ENCODE measurements at places on chromosomes 1 and 21.

DNA sequence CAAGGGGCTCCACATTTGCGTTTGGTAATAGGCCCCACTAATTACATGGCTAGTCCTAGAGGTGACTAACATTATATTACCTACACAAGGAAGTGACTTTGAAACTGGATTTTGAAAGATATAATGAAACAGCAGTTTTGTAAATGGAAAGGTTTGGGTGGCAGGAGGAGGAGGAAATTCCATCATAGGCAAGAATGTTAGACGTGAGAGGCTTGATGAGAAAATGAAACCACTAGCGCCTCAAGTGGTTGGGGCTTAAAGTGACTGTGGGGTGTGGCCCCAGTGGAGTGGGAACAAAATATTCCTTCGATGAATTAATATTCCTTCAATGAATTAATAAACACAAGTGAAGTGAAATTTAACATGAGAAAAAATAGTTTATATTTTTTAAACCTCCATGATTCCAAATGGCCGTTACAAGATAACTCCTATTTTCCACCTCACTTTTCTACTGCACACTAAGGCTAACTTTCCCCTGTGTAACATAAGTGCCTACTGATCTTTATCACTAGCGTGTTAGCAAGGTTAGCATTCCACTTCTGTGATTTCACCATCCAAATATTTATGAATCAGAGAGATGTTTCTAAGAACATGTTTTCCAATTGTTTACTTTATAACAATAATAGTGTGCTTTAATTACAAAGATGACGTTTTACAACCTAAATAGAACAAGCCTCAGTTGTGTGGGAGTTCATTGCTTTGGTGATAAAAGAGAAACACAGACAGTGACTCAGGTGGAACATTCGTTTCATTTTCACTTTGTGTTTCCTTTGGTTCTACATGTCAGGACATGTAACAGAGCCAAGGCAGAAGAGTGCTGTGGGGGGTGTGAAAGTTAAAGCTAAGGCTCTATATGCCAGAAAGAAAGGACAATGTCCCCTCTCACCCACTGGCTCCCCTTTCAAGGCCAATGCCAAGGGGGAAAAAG, 12.5 kb upstream of the ATF3 start:
- DNase-seq, result peak; percentile 52

DNA sequence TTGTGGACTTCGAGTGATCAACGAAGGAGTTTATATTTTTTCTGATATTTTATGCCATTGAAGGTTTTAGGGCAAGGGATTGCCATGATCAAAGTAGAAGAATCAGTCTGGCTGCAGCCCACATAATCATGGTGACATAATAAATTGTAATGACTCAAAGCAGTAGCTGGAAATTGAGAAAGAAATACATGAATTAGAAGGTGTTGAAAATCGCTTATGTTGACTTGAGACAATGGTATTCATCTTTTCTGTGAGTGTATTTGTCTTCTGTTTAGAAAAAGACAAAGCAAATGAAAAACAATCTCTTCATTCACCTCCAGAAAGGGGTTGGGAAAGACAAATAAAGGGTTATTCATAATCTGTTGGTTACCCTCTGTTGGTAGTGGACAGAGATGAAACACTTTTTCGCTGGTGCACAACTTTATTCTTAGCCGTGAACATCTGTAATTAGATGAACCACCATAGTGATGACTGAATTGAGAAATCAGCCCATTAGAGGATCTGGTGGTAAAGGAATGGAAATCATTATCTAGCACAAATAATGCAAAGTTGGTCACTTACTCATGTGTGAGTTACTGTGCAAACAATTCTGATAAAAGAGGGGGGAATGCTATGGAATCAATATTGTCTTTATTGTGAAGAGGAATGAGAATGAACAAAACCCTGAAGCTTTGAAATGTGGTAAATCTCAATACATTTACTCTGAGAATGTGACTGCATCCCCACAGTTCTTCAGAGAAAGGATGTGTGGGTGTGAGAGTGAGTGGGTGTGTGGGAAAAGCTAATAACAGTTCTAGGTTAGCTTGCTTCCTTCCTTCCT, 121.8 kb downstream of the NTNG1 start:
- DNase-seq, result no peak

- DNase-seq, result no peak
These were observed 8.0 kb downstream of the RNF187 start for GRCh38 chr1:228494970-228495853.

DNA sequence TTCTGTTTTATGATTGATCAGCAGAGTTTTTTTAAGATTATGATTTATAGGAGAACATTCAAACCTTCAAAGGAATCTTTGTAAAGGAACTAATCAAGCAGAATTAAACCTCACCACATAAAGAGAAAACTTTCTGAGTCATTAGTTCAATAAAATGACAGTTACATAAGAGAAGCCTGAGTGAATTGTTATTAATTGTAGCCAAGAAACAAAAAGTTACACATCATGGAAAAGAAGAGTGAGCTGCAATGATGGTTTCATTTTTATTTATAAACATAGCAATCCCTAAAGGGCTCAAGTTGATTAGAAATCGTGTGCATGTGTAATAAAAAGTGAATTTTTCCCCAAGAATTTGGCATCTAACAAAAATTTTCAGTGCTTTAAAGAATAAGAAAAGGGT, 731.4 kb downstream of the LTN1 start:
- no peak for DNase-seq

DNA sequence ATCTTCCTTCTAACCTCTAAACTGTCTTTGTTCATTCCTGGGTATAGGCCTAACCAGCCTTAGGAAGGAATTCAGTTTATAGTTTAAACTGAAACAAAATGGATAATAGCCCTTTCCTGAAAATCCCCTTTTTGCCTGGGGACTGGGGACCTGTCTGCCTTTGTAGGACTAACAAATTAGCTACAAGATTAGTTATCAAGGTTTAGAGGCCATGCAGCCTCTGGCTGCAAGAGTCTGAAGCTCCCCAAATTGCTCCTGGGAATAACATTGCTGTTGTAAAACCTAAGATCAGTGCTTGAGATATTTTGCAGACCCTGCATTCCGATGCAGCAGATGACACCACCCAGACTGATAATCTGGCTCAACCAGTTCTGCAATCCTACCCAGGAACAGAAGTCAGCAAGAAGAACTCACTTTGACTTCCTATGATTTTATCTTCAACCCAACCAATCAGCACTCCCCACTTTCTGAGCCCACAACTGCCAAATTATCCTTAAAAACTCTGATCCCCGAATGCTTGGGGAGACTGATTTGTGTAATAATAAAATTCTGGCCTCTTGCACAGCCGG, 96.6 kb upstream of the ETV3 start:
- DNase-seq, result no peak

- no peak for DNase-seq
These were observed 151.3 kb downstream of the ETS2 start for GRCh38 chr21:38956856-38957571.

DNA sequence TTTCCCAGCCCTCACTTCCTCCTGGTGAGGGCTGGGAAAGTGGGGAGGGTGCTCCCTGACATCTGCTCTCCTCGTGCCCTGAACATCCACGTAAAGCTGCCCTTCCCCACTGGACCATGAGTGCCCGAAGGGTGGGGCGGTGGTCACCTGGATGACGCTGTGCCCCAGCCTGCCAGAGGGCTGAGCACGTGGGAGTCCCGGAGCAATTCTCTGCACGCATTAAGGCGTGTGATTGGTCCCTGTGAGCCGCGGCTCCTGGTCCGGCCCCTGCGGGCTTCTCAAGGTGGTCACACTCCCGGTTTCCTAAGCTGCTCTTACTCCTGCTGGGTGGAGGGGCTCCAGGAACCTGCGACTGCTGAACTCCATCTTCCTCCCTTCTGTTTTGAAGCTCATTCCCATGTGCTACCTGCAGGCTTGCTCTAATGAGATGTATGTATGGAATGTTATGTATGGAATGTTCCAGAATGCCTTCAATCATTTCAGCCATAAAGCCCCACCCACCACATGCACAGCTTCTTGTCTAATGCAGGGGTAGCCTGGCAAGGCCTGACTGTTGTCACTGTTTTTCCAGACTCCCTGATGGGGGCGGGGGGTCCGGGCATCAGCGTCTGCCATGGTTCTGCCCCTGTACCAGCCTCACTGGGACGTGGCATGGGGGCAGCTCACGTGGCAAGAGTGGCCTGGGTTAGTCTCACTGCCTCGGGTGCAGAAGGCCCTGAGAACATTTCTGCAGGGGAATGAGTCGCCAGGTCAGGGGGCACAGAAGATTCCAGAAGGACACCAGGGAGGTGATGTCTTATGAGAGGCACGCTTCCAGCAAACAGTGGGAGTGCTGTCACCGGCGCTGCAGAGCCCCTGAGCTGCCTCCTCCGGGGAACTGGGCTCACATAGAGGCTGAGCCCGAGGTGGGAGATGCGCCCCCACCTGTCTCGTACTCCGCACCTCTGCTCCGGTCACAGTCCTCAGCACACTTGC, 19.4 kb downstream of the KRTAP10-1 start:
- no peak for DNase-seq

DNA sequence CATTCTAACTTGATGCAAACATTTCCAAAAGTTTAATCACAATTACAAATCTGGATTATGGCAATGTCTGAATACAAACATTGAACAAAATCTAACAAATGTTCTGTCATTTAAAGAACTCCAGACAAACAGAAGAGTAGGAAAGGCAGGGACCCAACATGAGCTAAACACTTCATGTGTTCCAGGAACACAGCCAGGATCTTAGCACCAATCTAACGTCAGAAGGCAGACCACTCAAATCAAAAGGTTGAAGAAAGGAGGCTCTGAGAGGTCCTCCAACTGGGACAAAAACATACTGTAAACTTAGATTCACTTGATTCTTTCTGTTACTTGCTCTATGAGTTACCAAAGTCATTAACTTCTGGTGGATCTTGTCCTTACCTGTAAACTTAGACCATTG, 374.0 kb downstream of the NEGR1 start:
- no peak for DNase-seq

- DNase-seq, result no peak
These were observed 14.1 kb upstream of the A3GALT2 start for GRCh38 chr1:33335020-33335419.

DNA sequence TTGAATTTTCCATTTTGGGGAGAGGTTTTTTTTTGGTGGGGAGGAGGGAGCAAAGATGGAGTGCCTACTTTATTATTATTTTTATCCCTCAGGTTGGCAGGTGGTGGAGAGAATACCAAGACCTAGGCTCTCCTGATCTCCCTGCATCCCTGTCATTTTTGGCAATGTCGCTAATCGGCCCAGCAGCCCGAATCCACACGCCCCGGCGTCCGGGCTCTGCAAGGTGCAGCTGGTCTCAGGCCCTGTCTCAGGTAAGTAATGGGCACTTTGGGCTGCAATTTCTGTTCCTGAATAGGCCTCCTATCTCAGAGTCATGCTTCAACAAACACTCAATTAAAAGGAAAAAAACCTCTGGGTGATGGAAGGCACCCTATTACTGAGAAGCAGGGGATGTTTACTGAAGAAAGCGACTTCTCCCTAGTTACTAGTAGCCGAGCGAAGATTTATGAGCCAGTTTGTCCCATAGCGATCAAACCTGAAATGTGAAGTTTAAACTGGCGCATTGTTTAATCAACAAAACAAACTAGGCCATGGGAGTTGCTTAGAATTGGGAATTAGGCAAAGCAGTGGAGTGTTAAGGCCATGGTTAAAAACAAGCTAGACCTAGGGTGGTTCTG, 137.8 kb downstream of the RWDD3 start:
- no peak for DNase-seq

- no peak for DNase-seq
These were observed 54.6 kb downstream of the STXBP3 start for GRCh38 chr1:108801101-108801500.

DNA sequence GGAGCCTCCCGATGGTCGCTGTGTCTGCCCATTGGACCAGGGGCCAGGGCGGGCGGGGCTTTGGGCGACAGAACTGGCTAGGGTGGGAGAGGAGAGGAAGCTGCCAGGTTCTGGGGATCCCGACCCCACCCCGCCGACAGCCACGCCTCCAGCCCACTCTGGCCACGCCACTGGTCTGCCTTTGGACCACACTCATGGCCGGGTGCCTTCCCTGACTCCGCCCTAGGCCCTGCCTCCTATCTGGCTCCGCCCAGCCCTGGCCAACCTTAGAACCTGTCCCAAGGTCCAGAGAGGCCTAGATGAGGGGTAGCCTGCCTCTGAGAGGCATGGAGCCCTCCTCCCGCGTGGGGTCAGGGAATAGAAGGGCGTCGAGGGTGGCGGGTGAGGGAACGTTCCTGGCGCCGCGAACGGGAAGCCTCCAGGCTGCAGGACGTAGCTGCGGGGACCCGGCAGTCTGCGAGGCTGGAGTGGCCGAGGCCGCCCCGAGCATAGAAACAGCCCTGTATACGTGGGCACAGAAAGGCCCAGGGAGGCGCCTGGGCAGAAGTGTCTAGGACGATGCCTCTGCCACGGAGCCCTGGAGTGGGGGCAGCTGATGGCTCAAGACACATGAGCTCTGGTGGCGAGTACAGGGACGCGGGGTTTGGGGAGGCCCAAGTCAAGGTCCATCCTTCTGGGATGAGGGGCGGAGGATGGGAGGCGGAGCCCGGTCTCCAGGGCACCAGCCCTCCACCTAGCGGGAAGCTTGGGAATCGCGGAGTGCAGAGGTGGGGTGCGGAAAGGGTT, 11.5 kb upstream of the COL16A1 start:
- peak; percentile 67 for DNase-seq

DNA sequence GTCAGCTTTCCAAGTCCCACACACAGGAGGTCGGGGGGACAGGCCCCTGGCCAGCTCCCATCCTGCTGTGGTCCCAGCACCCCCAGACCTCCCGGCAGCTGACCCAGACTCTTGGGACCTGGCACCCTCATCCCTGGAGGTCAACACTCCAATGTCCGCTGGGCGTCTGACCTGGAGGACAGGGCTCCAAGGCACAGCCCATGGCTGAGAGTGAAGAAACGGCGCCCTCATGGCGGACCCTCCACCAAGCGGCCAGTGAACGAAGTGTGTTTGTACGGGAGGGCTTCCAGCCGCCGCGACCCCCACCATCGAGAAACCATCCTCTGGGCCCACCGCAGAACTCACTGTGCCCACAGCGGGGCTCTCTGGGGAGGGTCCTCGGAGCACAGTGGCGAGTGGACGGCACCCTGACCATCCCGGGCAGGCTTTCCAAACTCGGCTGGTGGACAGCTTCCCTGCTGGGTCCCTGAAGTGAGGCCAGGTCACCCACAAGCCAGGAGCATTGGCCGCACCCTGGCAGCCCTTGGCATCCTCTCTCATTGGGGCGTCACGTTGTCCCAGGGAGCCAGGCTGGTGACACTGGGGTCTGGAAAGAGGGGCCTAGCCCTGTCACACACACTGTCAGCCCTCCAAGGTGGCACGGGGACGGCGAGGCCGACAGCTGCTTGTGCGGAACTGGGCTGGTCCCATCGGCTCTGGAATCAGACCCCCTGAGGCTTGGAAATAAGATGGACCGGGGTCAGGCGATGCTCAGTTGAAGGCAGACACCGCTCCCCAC, 47.8 kb upstream of the COL6A2 start:
- DNase-seq, result no peak

- DNase-seq, result peak; percentile 25
These were observed 3.5 kb downstream of the PAPPA2 start for GRCh38 chr1:176466514-176466913.

DNA sequence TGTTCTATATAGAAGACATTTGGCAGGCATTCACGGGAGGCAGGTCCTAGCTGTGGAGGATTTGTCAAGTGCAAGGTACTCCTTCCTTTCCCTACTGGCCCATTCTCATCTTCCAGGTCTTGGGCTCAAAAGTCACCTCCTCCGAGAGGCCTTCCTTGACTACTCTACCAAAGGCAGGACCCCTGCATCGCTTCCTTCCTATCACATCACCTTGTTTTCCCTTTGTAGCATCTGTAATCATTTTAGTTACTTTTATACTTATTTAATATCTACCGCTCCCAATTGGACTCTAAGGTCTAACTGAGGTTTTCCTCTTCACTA, 296.8 kb upstream of the KAZN start:
- no peak for DNase-seq
